ENCODE measurements at places on chromosomes 1 and 21. TPM values are rescaled to one million over a fixed set of nuclear protein-coding genes. Genes with fewer than 3 reads are reported as not detected.

The AGTRAP gene
- 10.6 TPM for total RNA-seq

DNA sequence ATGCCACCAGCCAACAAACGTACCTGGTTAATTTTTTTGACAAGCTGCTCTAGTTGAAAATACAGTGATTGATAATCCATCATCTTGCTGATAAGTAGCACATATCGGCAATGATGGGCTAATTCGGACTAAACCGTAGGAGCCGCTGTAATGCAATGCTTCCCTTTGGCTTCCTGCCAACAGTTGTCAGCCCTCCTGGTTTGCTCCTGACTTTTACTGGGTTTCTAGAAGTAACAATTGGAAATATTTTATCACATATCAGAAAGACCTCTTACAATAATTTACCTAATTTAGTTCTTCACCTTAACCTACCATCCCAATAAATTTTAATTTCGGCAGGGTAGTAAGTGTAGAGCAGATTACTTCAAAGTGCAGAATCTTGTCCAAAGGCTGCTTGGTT lies 148.5 kb downstream of the DHRS3 start:
- no peak for DNase-seq

- no peak for DNase-seq
Observed at GRCh38 chr1:31781756-31782371, 17.7 kb upstream of the ADGRB2 start.

GRCh38 chr1:183025010-183025337 lies 1.8 kb downstream of the LAMC1 start:
- no peak for DNase-seq

DNA sequence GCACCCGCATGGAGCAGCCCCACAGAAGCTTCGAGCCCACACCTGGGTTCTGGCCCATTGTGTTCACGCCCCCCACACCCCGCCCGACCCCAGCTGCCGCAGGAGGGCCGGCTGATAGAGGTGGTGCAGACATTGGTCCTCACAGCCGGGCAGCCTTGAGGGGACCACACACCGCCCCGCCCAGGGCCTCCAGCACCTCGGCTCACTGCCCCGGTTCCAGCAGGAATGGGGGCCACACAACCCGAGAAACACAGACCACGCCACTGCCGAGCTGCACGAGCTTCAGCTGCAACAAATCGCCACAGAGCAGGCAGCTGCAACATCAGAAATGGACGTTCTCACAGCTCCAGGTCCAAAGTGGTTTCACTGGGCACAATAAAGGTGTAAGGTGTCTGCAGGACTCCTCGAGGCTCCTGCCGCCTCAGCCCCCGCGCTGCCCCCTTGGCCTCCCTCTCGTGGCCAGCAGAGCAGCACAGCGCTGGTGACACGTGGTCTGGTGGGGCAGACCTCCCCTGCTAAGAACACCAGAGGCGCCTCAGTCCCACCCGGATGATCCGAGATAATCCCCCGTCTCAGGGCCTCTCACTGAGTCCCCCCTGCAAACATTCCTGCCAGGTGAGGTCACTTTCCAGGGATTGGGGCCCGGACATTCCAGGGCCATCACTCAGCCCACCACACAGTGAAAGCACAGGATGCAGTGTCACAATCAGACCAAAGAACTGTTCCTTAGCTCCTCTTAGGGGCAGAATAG lies 62.3 kb upstream of the ADARB1 start:
- DNase-seq, result no peak

DNA sequence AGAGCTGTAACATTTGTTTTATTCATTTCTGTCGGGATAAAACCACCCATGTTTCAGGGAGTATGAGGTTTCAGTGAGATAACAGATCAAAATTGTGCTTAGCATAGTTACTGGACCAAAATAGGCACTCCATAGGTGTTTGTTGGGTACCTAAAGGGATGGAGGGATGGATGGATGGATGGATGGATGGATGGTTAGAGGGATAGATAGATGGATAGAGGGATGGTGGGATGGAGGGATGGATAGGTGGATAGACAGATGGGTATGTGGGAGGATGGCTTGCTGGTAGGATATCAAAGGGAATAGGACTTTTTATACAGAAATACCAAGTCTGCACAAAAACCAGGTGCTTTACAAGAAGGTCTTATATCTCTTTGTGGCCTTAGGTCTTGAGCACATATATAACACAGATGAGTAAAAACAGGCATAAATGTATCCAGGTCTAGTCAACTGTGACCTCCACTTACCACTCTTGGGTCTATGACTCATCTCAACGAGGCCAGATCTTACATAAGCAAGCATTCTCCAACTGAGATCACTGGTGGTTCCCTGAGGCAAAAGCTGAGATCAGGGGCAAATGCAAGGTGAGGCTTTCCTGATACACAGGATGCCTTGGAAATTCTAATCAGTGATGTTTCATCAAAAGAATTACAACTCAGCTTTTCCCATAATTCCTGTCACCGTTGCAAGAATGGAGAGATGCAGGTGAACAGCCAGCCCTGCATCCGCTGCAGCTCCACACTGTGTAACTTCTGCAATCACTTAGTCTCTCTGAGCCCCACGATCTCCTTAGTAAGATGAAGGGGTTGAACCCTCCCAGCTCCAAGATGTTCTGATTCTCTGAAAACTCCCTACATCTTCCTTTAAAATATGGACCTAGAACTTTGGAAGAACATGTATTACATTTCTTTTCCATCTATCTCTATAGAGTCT lies 32.0 kb downstream of the PTAFR start:
- no peak for DNase-seq

- no peak for DNase-seq
Observed at GRCh38 chr1:164803366-164803765, 244.4 kb downstream of the PBX1 start.

The DCAF6 gene
- 24.9 TPM for total RNA-seq

The SPRR1B gene
- not detected for total RNA-seq

GRCh38 chr1:210801501-210801900 lies 332.4 kb downstream of the KCNH1 start:
- no peak for DNase-seq

- no peak for DNase-seq
Observed at GRCh38 chr21:44305691-44306090, 5.8 kb downstream of the PFKL start.

The USF1 gene
- total RNA-seq, result 63.3 TPM

The SZT2 gene
- 35.1 TPM for total RNA-seq

GRCh38 chr1:198845851-198846250 lies 207.0 kb downstream of the PTPRC start:
- no peak for DNase-seq

GRCh38 chr1:166165661-166166328 lies 1.0 kb downstream of the FAM78B start:
- DNase-seq, result no peak

The SON gene
- 316 TPM for total RNA-seq

GRCh38 chr1:75795703-75796193 lies 934 bp upstream of the MSH4 start:
- no peak for DNase-seq

The TRAF5 gene
- total RNA-seq, result 33.7 TPM

The TRABD2B gene
- not detected for total RNA-seq

- no peak for DNase-seq
Observed at GRCh38 chr1:150173141-150173585, 23.4 kb downstream of the PLEKHO1 start.

GRCh38 chr1:103509250-103509649 lies 16.2 kb upstream of the RNPC3 start:
- no peak for DNase-seq

DNA sequence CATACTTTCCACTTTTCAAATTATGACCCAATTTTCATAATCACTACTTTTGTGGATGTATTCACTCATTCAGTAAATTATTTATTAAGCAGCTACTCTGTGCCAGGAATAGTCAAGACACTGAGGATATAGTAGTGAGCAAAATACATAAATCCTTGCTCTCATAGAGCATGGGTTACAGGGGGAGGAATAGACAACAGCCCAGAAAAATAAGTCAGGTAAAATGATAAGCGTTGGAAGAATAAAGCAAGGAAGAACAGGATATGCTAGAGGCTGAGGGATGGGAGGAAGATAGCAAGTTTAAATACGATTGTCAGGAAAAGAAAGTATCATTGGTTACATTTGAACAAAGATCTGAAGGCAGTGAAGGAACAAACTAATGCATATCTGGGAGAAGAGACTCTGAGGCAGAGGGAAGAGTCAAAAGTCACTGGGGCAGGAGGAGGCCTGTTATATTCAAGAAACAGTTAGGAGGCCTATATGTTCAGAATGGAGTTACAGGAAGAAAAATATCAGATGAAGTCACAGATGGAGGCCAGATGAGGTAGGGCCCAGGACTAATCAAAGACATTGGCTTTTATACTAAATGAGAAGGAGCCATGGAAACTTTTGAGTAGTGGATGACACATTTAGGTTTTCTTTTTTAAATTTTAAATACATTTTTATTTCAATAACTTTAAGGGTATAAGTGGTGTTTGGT lies 42.9 kb downstream of the SEC22B start:
- DNase-seq, result no peak

DNA sequence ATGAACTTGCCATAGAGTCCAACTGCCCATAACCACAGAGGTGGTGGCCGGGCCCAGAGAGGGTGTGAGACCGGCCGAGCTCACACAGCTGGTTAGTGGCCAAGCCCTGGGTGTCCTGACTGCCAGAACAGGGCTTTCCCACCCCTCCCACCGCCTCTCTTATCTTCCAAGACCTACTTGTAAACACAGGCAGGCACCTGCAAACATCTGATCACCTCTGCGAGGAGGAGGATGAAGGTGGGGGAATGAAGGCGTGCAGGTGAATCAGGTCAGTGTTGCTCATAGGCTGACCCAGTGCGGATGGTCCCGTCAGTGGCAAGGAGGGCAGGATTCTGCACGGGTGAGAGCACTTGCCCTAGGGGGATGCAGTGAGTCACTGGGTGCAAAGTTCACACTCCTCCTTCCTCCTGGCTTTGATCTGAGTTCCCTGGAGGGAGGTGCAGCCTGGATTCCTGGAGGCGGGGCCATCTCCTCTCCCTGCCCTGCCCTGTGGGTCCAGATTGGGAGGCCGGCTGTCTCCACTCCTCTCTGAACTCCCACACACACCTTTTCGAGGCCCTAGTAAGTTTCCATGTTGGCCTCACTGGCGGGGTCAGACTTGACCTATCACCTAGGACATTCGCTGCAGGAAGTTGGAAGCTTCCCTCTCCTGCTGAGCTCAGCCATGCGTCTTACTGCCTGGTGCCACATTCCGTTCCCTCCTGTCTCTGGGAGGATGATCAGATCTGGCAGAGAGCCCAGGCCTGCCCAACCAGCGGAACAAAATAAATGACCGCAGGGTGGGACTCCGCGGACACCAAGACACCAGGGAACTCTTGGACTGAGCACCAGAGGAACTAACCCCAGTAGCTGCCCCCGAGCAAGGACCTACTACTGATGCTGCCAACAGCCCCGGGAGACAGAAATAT lies 7.3 kb downstream of the UQCRHL start:
- DNase-seq, result no peak

- no peak for DNase-seq
Observed at GRCh38 chr1:58502519-58502918, 44.0 kb downstream of the OMA1 start.

The SLC1A7 gene
- total RNA-seq, result not detected

All from CD8-positive, alpha-beta memory T cell (primary cell).